CD4-positive, alpha-beta T cell treated with Interleukin-6 at 100 ng/mL for 8 hours (primary cell): ENCODE measurements at places on chromosomes 3 and 15.
A peak's percentile ranks its signal among the peaks of the same experiment; 100 is the strongest.

DNA sequence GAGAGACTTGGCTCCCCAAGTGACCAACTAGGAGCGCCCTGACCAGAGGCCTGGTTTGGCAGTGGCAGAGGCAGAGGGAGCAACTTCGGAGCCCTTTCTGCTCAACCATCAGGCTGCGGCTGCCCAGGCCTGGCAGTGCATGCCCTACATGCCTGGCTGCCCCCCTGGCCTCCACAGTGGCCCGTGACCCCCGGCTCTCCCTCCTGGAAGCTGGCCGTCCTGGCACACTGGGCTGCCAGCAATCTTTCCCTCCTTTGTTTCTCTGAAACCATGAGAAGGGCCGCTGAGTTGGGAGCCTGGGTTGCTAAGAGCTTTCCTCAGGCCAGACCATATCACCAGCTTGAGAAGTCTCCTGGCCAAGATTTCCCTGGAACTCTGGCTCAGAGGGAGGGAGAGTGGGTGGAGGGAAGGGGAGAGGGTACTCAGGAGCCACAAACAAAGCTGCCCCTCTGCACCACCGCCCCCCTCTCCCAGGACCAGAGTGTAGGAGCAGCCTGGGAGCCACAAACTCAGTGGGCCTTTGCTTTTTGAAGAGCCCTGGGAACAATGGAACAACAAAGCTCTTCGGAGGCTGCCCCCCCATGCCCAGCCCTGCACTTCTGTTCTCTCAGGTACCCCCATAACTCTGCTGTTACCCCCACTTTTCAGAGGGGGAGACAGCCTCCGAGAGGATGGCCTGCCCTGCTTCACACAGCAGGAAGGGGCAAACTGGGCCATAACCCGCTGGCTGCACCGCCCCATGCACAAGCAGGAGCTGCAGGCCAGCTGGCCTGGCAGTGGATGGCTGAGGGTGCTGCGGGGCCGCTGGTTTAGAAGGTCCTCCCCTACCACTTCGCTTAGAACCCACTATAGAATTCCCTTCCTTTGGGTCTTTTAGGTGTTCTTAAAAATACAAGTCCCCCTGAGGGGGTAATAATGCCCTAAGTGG, 11.3 kb downstream of the CORO2B start:
- no peak for DNase-seq

DNA sequence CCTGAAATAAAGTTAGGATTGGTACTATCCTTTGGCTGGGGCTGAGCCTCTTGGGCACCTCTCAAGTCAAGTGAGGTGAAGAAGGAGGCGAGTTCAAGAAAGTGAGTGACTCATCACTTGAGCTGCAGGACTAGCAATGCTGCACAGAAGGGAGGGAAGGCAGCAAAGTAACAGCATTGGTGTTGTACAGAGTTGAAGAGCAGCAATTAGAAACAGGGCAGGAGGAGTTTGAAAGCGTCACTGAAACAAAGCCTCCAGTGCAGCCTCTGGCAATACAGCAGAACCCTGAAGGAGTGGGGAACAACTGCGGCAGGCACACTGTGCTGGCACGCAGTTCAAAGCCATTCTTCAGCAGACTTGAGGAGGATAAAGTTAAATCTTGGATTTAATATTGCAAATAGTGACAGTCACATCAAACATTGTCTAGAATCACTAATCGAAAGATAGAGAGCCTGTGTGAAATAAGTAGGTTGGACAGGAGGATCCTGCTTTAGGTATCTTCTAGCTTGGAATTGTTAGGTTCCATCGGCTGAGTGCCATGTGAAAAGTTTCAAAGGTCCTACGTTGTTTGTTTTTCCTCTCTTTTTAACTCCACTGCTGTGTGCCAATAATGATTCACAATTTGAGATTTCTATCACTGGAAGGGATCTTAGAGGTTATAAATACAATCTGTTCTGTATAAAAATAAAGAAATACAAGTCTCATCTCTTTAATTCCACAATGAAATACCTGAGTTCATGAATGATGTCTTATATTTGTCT, 479.8 kb downstream of the NAALADL2 start:
- DNase-seq, result no peak

DNA sequence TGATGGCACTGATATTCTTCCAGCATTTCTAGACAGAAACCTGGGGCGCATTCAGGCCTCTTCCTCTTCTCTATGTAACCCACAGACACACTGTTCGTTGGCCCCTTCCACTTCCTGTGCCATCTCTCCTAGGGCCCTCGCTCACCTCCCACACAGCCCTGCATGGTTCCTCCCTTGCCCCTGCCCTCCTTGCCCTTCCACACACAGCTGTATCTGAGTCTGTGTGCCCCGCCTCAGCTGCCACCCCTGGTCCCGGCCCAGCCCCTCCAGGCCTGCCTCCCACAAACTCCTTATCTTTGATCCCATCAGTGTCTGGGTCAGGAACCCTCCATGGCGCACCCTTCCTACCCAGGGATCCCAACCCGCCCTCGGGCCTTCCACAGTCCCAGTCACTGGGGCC, 37.9 kb downstream of the RAB6B start:
- DNase-seq, result no peak

DNA sequence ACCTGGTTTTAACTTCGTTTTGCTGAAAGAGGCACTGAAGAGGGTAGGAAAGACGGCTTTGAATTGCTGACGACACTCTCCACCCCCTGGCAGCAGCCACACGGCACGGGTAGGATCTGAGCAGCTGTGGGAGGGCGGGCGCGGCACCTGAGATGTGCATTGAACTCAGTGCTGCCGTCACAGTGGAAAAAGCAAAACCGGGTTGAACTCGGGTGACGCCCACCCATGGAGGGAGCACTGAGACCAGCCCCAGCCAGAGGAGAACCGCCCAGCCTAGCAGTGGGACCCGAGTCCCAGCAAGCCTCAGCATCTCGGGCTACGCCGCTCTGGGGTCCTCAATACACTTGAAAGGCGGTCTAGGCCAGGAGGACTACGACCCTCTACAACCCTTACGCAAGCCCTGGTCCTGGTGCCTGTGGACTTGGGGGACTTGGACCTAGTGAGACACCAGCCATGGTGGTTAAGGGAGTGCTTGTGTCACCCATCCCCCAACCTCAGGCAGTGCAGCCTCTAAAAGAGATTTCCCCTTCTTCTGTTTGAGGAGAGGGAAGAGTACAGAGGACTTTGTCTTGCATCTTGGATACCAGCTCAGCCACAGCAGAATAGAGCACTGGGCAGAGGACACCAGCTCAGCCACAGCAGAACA, 50.0 kb upstream of the RPL35A start:
- DNase-seq, result no peak

DNA sequence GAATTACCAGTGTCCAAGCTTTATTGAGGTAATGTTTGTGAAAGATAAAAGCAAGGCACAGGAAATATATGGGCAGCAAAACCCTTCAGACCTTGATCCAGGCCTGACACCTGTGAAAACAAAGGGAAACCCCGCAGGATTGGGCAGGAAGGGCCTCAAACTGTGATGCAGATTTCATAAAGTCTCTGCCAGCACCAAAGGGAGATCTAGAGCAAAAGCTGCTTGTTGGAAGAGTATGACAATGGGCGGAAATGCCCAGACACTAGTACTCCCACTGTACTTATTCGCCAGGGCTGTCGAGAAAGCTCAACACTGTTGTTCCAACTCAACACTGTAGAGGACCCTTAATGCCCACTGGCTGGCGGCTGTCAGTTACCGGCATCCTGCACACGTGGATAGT, 207.9 kb downstream of the CD47 start:
- no peak for DNase-seq

- no peak for DNase-seq
These were observed 270.7 kb upstream of the SLITRK3 start for GRCh38 chr3:165466856-165467255.

DNA sequence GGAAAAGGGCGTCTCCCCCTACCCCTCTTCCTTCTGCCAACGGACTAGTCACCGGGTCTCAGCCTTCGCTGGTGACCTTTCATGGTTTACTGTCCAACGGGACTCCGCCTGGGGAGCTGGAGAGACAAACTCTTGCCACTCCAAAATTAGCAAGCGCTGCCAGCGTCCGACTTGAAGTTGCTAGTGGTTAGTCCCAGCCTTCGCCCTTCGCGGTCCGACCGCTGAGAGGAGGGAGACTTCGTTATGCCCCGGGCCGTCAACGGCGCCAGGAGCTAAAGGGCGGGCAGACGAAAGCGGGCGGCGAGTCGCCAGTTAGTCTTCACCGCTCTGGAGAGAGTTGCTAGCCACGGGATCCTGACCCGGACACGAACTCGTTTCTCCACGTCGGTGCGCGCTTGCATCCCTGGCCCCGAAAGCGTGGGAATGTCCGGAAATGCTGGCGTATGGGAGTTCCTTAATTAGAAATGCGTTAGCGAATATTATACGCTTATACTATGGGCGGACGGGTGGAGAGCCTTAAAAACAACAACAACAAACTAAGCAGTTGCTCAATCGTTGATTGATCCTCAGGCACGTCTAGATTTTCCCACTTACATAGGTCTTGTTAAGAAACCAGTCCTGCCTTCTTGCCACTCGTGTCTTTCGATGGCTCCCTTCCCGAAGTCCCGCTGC, 716 bp downstream of the SMC4 start:
- peak; percentile 4 for DNase-seq

DNA sequence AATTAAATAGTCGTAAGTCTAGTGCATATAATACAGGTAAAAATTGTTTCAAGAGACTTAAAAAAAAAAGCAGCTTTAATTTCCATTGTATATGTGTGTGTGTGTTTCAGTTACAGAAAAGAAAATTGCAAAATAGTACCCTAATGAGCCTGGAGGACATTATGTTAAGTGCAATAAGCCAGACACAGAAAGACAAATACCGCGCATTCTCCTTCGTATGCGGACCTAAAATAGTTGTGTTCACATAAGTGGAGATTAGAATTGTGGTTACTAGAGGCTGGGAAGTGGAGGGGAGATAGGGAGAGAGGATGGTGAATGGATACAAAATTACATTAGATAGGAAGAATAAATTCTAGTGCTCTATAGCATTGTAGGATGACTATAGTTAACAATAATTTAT, 3.6 kb downstream of the MESD start:
- no peak for DNase-seq

GRCh38 chr3:5214352-5214751, 26.8 kb downstream of the EDEM1 start:
- DNase-seq, result no peak
